ENCODE measurements at places on chromosomes 4 and X.

- no peak for DNase-seq
These were observed 11.0 kb upstream of the OTC start for GRCh38 chrX:38341442-38341841.

DNA sequence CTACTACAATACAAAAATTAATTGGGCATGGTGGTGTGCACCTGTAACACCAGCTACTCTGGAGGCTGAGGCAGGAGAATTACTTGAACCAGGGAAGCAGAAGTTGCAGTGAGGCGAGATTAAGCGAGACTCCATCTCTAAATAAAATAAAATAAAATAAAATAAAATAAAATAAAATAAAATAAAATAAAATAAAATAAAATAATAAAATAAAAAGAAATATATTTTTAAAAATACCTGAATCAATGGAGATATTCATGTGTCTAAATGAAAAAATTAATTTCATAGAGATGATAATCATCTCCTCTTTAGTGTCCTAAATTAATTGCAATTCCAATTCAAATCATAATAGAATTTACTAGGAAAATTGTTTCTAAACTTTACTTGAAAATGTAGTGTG lies 406.1 kb upstream of the POU3F4 start:
- no peak for DNase-seq

- no peak for DNase-seq
These were observed 3.2 kb downstream of the MAOB start for GRCh38 chrX:43878906-43879526.

DNA sequence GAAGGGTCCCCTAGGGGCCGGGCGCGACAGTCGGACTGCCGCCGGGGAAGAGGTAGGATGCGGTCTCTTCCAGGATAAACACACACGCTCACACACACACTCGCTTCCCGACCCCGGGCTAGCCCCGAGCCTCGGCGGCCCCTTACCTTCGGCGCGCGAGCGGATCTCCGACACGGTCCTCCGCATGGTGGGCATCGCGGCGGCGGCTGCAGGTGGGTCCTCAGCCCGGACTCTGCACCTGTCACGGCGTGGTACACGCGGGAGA lies 294 bp downstream of the ATP8A1 start:
- DNase-seq = no peak

- no peak for DNase-seq
These were observed 15.8 kb upstream of the MAGEA4 start for GRCh38 chrX:151896734-151897474.

GRCh38 chr4:8644461-8644891 lies 51.9 kb downstream of the CPZ start:
- DNase-seq = no peak
